ENCODE measurements at places on chromosomes 3 and 15.

DNA sequence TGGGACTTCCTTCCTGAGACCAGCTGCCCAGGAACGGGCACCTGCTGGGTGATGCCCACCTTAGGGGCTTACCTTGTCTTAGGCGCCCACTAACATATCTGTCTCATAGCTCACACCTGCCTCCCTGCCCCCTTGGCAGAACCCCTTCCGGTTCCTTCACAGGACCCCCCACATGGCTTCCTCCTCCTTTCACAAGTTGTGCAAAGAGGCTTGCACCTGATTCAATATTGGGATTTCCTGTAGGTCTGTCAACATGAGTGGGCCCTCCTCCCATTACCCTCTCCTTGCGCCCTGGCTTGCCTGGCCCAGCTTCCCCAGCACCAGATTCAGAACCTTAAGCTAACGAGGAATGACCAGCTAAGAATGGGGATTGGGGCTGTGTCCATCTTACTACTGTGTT is 633 bp downstream of the THPO start:
- DNase-seq: no peak

- no peak for DNase-seq
These were observed 17.9 kb downstream of the C3orf38 start for GRCh38 chr3:88167704-88168103.

DNA sequence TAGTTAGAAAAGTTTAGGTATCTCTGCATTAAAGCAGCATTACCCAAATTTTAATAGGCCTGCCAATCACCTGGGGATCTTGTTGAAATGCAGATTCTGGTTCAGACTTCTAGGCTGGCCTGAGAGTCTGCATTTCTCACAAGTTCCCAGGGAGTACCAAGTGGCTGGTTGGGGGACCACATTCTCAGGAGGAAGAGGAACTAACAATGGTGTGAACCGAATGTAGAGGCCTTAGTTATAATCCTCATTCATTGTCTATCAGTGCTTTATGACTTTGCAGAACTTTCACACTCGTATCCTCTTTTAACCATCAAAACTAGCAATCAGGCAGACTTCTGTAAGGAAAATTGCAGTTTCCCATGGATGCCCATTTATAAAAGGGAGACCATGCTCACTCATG is 38.2 kb upstream of the UBE2E1 start:
- DNase-seq: no peak

- peak; percentile 73 for DNase-seq
These were observed at the start of gene ZNF445 for GRCh38 chr3:44477312-44478030. TSS of gene ZNF445 (minus strand) at chr3:44477670. CDS start at chr3:44455549, 22,121 bp downstream.

DNA sequence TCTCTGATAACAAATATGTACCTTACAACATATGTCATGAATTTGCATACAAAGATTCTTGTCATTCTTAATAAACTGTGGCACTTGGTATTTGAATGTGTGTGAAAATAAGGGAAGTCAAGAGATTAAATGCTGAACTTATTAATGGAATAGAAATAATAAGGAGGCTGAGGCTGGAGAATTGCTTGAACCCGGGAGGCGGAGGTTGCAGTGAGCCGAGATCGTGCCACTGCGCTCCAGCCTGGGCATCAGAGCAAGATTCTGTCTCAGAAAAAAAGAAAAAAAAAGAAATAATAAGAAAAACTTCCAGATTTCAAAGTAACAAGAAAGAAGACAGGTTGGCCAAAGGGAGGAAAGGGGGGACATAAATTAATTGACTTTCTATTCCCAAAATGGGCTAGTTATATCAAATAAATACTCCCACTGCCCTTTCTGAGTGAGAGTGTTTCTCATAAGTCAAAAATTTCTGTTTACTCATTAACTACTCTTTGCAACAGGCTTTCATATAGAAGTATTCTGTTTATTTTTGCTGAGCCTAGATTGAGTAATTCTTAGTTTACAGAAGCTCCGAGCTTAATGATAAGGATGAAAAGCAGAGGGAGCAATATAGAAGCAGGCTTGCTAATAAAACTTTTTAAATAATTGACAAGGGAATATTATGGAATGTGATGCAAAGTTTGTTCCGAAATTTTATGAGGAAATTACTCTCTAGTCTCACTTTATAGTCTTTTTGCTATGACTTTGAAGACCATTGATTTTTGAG is 25.6 kb downstream of the KNG1 start:
- no peak for DNase-seq

DNA sequence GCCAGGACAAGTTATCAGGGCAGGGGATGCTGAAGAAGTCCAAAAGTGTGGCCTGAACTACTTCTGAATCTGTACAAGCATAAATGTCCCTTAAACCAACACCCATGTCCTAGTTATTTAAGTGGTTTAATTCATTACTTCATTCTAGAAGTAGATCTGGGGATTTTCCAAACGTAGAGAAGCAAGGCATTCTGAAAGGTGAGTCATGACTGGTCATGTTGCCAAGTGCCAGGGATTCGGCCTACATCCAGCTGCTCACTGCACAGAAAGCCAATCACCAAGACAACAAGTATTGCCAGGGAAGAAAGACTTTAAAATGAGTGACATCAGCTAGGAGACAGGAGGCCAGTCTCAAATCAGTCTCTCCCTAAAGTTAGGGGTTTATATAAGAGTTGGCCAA is 396.6 kb downstream of the GABRB3 start:
- no peak for DNase-seq

GRCh38 chr15:69813881-69814280 is 283.8 kb downstream of the TLE3 start:
- no peak for DNase-seq

GRCh38 chr3:152443212-152444023 is 174.7 kb downstream of the MBNL1 start:
- peak; percentile 24 for DNase-seq

GRCh38 chr3:52121813-52122212 is 32.4 kb downstream of the POC1A start:
- no peak for DNase-seq

DNA sequence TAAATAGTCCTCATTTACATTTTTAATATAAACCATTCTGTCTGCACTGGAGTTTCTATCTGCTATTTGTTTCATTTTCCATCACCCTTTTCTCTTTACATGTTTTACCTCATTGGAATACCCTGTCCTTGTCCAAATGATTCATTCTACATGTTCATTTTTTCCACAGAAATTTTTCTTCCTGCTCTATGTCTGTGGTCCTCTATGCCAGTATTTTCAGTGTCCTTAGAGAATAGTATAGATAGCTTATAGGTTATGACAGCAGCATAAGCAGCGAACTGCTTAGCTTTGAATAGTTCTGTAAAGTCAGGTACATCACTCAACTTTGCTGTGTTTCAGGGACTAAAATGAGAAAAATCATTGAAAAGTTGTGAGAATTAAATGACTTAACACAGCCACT is 742.3 kb upstream of the CBLB start:
- no peak for DNase-seq

GRCh38 chr3:23916152-23916885 is 471 bp downstream of the NKIRAS1 start:
- DNase-seq: no peak

GRCh38 chr3:11718637-11719405 is 75.1 kb upstream of the VGLL4 start:
- peak; percentile 40 for DNase-seq

DNA sequence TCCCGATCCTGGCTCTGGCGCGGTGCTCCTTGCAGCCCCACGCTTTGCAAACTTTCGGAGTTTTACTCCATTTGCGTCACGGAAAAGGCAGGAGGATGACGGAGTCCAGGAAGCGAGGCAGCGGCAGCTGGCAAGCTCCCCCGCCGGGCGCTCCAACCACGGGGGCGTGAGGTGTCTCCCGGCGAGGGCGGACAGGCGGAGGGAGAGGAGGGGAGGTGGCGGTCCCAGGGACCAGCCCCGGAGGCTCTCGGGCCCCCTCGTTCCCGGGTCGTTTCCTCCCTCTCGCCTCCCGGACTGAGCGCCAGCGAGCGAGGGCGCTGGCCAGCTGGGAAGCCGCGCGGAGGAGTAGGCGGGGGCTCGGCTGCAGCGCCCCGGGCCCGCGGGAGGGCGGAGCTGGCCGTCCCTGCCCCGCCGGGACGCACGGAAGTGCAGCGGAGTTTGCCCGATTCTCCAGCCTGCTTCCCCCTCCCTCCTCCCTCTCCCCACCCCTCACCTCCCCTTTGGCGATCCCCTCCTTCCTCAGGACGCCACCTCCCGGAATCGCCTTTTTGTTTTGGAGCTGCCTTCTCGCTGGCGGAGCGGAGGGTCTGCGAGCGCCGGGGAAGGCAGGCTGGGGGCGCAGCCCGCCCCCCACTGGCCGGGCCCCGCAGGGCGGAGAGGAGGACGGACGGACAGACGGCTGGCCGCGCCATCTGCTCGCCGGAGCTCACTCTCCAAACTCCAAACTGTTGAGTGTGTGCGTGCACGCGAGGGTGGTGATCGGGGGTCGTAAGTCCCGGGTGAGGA is at the start of gene SNX33:
SNX33 (plus strand) TSS at position 543 of the 786 bp plus-strand sequence. CDS start 1,191 bp downstream, outside the sequence.
- peak; percentile 25 for DNase-seq

- no peak for DNase-seq
These were observed 18.2 kb downstream of the DCUN1D1 start for GRCh38 chr3:182962166-182962565.

DNA sequence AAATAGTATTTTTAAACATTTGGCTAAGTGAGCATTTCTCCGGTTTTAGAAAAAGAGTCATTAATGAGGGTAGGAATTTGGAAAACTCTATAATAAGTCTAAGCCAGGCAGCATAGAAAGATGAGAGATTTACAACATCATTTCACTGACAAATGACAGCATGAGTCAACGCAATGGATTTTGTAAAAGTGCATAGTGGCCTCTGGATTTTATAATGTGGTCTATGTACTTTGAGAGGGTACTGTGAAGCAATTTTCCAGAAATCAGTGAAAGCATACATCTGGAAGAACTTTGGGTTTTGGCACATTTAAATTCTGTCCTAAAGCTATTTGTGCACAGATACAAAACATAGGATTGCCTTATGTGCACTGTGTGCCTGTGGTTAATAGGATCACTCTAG is 130.8 kb upstream of the CCNL1 start:
- no peak for DNase-seq

- no peak for DNase-seq
These were observed 4.5 kb upstream of the MYRIP start for GRCh38 chr3:39804951-39805350.

- no peak for DNase-seq
These were observed 47.1 kb downstream of the SLC25A26 start for GRCh38 chr3:66267906-66268305.

GRCh38 chr15:50229336-50229735 is 36.2 kb downstream of the HDC start:
- DNase-seq: no peak

DNA sequence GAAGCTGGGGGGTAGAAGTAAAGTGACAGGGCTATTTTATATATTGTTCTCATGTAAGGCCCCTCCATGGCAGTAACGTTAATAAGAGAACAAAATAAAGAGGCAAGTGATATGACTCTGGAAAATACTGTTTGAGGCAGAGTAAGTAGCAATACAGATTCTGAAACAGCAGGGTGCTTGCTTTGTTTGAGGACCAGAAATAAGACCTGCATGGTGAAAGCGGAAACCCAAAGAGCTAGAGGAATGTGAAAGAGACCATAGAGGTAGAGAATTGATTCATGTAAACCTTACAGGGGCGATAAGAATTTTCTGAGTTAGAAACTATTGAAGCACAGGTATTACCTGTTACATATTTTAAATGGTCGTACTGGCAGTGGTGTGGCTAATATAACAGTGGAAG is 1517.1 kb downstream of the SI start:
- no peak for DNase-seq

- no peak for DNase-seq
These were observed 137.7 kb downstream of the MEX3B start for GRCh38 chr15:81908111-81908510.

DNA sequence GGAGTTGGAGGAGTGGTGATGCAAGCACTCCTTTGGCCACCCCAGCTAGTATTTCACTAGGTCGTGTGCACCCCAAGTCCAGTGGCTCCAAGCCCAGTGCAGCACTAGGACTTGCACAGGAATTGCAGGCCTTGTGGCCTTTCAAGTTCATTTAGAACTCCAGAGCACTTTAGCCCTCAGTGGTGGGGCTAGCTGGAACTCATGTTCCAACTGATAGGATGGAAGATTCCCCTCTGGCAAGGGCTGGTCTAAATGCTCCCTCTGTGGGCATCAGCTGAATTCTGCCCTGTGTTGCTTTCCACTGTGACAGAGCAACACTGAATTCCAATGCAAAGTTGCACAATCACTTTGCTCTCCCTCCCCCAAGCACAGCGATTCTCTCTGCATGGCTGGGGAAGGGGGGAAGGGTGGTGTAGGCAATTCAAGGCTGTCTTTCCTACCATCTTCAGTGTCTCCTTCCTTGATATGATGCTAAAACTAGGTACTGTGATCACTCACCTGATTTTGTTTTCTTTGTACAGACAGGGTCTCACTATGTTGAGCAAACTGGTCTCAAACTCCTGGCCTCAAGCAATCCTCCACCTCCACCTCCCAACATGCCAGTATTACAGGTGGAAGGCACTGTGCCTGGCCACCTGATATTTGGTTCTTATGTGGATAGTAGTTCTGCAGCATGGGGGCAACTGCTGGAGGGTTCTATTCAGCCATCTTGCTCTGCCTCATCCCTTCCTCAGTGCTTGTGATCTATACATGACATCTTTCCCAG is 10.3 kb downstream of the USF3 start:
- DNase-seq: no peak

- DNase-seq: no peak
These were observed 21.3 kb upstream of the GADL1 start for GRCh38 chr3:30915782-30916181.

GRCh38 chr3:163622384-163622783 is 1455.9 kb downstream of the SI start:
- no peak for DNase-seq

- DNase-seq: peak; percentile 5
These were observed 5.1 kb downstream of the RAB43 start for GRCh38 chr3:129116482-129116946.

DNA sequence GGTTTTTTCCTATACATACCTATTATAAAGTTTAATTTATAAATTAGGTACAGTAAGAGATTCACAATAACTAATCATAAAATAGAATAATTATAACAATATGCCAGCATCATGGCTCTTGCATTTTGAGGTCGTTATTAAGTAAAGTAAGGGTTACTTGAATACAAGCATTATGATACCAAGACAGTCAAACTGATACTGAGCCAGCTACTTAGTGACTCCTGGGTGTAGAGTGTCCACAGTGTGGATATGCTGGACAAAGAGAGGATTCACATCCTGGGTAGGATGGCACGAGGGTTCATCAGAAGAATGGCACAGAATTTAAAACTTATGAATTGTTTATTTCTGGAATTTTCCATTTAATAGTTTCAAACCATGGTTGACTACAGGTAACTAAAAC is 157.2 kb upstream of the IL12A start:
- DNase-seq: no peak

DNA sequence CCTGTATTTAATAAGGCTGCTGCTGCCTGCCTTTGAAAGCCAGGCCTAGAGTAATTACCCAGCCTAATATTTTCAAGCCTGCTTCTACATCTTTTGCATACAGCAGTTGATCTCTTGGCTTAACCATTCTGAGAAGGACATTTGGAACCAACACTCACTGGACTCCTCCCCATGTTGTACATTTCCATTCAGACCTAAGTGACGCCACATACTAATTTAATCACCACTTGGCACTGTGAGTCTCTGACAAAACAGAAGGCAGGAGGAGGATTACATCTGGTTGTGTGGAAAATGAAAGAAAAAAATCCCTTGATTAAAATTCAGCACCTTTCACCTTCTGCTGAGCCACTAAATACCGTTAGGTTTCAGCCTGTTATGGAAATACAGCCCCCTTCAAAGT is 102.2 kb upstream of the ARRDC4 start:
- no peak for DNase-seq

GRCh38 chr3:116263842-116264545 is 181.3 kb downstream of the LSAMP start:
- DNase-seq: no peak

GRCh38 chr3:191523148-191523547 is 62.2 kb downstream of the PYDC2 start:
- no peak for DNase-seq

- DNase-seq: no peak
These were observed 62.1 kb upstream of the SLC6A11 start for GRCh38 chr3:10753964-10754363.

Measured in CD4-positive, alpha-beta T cell treated with Interleukin-4 for 4 hours (primary cell).